ENCODE measurements at places on chromosomes 3 and 15.

- DNase-seq: no peak
These were observed 28.7 kb upstream of the DAZL start for GRCh38 chr3:16633948-16634347.

GRCh38 chr3:177441276-177441812 lies 244.1 kb upstream of the TBL1XR1 start:
- DNase-seq: no peak

DNA sequence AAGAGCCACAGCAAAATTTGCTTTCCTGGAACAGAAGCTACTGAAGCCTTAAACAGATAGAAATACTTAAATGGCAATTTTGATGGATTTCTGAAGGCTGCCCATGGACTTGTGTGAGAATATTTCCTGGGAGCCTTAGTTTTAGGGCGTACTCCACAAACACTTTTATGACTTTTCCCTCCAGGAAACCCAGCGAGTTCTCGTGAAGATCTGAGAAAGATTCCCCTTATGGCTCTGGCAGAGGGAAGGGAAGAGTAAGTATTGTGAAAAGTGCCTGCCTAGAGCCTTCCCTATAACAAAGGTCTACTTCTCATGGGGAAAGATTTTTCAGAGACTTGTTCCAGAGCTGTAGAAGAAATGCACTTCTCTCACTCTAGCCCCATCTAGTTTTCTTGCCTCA lies 31.1 kb upstream of the TRAT1 start:
- no peak for DNase-seq

GRCh38 chr15:94723801-94724200 lies 492.4 kb downstream of the MCTP2 start:
- DNase-seq: no peak

DNA sequence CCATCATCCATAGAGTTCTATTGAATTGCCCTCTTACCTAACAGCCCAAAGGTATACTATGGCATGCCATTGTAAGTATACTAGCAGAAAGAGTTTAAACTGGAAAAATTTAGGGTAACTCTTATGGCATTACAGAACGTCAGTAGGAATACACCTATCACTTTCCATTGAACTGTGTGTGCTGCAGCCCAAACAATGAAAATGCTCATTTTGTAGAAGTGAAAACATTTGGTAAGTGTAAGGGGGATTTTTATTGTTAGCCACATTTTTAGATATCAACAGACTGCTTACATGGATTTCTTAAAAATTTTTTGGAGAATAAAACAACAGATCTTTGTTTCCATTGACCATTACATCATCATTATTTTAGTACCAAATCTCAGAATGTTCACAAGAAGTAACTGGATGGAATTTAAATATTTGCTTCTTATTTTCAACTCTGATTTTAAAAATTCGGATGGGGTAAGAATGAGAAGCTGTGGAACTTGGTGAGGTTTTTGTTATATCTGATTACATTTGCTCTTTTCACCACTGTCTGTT lies 245.9 kb downstream of the UBE2E2 start:
- DNase-seq: no peak

GRCh38 chr3:193656878-193657282 lies 63.9 kb downstream of the OPA1 start:
- DNase-seq: no peak

DNA sequence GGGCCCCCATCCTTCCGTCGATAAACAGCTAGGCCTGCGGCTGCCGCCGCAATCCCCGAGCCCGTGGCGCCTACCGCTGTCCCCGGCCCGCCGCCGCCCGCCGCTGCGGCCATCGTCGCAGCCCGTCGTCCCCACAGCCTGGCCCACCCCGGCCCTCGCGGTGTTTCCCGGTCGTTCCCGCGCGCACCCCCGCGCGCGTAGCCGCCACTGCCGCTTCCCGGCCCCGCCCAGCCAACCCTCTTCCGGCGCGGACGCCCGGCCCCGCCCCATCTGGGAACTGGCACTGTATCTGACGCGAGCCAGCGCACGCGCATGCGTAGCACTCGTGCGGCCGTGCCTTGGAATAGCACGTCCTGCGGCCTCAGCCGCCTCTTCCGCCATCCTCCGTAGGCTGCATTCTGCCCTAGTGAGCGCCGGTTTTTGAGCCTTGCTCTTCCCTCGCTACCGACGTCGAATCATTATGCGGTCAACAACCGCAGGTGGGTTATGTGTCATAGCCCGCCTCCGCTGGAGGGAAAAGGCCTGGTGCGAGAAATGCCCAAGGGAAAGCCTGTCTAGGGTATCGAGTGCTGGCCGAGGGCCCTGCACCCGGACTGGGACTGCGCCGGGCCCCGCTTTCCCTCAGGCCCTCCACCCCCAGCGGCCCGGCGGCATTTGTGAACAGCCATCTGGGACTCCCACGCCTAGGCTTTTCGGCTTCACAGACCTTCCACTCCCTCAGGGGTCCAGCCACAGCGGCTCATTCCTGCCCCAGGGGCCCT lies at the start of gene SMARCC1:
TSS of gene SMARCC1 (minus strand) at position 209 of the 761 bp plus-strand sequence. CDS start at position 113, 96 bp downstream.
- peak; percentile 92 for DNase-seq

DNA sequence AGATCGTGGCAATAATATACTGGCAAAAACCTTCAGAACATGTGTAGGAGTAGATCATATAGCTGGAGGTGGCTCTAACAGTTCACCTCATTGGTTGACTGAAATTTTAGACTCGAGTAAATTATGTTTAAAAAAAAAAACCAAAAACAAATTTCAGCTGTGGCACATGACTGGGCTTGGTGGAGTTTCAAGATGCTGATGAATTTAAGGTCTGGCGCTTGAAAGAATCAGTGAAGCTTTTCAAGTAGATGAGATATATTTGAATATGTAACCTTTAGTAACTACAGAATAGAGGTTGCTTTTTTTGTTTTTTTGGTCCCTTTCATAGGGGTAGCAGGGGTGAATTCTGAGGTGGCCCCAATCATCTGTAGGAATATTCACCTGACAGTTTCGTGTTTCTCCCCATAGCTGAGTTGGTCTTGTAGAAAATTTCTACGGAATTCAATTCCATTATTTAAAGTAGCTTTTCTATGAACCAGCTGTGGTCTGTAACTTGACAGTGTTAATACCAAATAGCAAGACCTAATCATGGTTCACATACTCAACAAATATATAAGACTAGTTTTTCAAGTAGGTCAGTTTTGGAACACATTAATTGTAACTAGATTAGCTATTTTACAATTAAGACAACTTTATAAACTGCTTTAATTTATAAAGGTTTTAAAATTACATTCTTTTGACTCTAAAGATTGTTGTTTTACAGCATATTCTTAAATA lies 65.6 kb downstream of the MAP4 start:
- DNase-seq: no peak

DNA sequence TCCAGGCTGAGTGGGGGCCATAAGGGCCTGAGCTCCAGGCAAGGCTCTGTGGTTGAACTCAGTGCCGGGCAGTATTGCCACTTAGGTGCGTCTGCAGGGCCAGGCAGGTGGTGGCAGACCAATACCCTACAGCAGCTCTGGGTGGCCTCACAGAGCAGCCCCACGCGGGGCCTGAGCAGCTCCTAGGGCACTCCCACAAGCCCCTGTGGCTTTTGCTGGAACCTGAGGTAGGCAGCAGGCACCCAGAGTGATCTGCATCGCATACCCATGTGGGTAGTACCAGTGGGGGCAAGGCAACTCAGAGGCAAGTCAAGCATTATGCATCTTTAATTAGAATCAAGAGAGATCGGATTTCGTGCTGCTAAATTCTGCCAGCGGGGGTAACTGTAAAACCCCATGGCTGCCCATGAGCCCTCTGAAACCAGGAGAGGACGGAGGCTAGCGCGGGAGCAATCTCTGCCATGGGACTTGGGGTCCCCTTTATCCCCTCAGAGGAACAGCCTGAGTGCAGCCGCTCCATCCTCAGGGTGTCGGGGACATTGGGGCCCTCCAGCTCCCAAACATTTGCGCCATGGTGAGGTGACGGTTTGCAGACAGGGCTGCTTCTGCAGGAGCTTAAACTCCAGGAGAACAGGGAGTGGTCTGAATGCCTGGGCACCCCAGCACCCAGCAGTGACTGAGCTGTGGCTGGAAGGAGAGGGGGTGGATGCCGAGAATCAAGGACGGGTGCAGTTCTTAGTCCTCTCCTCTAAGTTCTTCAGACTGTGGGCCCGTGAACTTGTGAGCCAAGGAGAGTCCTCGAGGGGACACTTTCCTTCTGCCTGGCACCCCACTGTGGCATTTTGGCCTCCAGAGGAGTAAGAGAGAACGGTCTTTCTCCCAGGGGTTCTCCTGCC lies 62.4 kb upstream of the PCSK6 start:
- no peak for DNase-seq

DNA sequence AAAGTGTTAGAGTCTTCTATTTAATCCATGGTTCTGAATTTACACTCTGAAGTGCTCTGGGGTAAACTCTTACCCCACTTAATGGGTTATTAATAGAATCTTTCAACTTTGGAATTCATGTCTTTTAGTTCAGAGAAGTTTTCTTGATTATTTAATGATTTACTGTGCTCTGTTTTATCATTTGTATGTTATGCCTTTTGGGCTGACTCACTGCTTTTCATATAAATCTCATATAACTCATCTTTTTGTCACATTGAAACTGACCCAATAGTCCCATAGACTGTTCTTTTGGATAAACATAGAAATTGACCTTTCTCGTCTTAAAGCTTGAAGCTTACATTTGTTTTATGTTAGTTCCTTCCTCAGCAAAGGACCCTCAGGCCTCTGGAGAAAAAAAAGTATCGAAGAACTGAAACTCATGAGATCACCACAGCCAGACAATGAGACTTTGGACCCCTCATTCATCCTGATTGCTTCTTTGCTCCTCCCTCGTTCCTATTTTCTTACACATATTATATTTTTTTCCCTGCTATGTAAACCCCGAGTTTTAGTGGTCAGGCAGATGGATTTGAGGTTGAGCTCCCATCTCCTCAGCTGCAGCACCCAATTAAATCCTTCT lies 229.1 kb upstream of the CBLB start:
- no peak for DNase-seq

- DNase-seq: no peak
These were observed 448.6 kb downstream of the ERC2 start for GRCh38 chr3:56019490-56020146.

- DNase-seq: no peak
These were observed 15.4 kb upstream of the RFC4 start for GRCh38 chr3:186821429-186822387.

GRCh38 chr3:46052531-46052930 lies 25.2 kb upstream of the XCR1 start:
- DNase-seq: no peak

DNA sequence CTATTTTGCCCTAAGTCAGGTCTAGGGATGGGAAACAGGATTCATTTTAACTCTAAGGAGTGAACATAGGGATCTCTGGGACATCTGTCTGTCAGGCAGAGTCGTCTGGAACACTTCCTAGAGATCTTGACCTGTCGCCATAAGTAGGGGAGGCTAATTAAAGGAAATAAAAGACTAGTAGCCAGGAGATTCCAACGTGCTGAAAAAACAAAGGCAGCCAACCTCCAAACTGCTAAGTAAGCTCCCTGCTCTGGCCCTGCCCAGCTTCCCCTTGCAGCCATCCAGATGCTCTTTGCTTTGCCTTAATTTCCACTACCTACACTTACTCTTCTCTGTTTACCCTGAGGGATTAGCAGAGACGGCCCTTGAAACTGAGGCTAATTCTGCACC lies 18.4 kb upstream of the TSEN2 start:
- DNase-seq: no peak

DNA sequence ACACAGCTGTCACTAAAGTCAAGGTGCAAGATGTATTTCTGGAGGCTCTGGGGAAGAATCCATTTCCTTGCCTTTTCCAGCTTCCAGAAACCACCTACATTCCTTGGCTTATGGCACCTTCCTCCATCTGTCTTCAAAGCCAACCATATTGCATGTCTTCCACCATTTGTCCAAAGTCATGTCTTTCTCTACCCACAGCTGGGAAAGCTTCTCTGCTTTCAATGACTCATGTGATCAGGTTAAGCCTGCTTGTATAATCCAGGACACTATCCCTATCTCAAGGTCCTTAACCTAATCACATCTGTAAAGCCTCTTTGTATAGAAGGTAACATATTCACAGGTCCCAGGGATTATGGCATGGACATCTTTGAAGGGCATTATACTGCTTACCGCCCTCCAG lies 14.2 kb downstream of the ARHGAP31 start:
- DNase-seq: no peak

DNA sequence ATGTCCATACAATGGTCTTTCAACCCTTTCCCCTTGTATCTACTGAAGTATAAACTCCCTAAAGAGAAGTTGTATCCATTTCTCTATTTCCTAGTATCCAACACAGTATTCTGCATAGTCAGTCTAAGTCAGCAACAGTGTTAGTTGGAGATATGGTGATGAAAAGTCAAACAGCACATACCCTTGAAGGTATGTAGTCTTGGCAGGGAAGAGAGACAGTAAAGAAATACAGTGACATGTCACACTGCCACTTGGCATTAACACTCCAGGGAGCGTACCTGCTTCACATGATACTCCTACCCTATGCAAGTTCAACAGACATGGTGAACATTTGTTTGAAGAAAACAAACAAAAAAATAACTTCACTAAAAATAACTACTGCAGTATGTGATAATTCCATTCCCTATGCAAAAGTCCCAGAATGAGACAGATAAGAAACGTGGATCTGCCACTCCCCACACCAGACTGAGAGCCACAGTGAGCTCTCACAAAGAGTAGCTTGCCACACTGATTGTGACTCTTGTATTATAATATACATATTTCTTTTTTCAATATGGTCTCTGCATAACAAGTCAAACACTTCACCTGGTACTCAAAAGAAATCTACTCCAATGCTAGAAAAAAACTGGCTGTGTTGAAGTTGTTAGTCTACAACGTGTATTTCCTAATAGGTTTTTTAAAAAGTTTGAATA lies 5.9 kb downstream of the PDCD10 start:
- DNase-seq: no peak

DNA sequence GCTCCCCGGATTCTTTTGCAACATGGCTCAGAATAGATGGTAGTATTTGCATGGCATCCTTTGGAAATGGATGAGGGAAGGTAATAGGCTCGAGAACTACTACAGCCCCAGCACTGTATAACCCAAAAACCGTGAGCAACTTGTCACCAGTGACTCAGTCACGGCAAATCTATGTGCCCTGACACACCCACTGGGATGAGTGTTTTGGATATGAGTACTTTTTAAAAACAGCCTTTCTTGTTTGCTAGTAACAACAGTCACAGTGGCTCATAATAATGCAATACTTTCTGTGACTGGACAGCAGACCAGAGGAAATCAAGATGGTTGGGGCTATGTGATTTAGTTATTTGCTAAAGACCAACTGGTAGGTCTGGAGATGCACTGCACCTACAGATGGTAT lies 299.6 kb downstream of the ULK4 start:
- no peak for DNase-seq

- no peak for DNase-seq
These were observed 1.3 kb downstream of the FEM1B start for GRCh38 chr15:68278595-68279405.

GRCh38 chr3:52333869-52334557 lies 17.9 kb downstream of the DNAH1 start:
- no peak for DNase-seq

DNA sequence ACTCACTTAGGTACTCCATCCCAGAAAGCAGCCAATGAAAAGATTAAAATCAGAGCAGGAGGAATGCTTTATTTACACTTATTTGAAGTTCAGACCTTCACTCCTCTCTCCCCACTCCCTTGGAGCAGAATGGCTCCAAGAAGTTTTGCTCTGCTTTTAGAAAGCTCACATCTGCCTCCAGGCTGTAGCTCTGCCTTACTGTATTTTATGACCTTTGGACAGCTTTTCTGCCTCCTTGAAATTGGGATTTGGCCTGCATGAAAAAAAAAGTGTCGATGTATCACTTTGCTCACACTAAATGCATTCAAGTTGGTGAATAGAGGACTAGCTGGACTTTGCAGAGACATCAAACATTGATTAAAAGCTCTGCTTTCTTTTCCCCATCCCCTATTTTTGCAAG lies 95.3 kb downstream of the SLC9A9 start:
- no peak for DNase-seq

Data from GM12891 (cell line).